ENCODE measurements at places on chromosomes 5 and 9.

- DNase-seq: no peak
Measured at GRCh38 chr5:881551-881935, 11.1 kb downstream of the BRD9 start.

DNA sequence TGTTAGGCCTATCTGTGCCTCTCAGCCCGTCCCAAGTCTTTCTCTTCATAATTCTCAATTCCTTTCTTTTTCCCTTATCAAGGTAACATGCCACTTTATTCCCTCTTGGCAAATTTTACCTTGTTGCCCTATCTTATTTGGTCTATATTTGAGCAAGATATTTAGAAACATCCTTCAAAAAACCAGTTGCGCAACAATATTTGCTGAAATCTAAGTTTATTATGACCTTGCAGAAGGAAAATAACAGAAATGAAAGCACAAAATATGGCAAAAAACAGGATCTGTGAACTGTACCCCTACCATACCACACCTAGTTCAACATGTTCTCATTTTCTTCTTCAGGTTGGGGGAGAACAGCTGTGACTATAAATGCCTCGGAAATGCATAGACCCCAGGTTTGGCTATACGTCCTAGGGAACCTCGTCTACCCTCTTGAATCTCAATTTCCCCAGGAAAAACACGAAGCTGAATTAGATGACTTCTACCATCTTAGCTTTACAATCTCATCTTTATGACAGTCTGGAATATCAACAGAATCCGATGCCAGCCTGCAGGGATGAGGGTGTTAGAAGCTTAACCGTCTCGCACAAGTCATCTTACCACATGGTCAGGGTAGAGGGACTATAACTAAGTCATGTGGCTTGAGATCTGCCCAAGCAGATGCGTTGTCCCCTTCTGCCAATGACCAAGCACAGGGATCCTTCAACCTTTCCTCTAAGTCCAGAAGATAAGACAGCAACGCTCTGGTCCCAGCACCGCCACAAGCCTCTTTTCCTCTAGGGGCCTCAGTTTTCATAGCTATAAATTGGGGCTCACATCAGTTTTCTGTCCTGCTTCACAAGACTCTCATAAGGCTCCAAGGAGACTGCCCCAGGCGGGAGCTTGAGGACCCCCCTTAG, 1.3 kb downstream of the LCP2 start:
- no peak for DNase-seq

- DNase-seq: no peak
Measured at GRCh38 chr5:156949424-156949823, 13.6 kb downstream of the TIMD4 start.

DNA sequence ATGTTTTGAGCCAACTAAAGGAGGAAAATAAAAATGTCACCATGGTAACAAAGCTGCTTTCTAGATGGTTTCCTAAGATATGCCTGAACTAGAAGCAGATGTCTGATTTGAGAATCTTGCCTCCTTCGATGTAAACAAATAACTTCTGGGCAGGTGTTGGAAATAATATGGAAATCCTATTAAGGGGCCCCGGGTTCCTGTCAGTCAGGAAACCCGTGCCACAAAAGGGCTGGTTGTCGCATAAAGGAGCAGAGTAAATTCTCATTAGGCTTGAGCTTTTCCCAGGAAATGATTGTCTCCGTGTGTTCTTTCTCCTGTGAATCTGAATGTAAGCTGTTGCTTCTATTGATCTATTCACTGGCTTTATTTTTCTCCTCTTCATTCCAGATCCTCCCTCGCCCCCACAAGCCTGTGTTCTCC, 90.8 kb downstream of the TLE4 start:
- DNase-seq: no peak

- DNase-seq: no peak
Measured at GRCh38 chr9:93668261-93668871, 92.0 kb downstream of the PHF2 start.

DNA sequence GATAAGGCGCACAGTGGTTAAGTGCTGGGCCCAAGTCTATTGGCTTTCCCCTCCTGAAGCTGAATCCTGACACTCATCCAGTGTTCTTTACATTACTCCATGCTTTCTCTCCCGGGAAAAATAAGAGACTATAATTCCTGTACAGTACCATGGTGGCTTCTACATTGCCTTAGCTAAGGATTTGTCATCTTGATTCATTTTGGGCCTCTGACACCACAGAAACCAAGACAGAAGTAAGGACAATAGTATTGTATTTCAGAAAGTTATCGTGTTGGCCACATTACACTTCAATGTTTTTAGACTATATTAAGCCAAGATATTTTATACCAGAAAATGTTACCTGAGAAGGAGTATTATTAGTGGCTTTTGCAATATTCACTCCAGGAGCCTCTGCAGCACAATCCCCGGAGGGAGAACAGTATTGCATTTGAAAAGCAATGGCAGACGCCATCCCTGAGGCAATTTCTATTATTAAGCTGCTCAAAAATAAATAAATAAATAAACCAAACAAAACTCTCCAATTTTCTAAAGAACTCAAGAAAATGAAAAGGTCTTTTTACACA, 267.9 kb downstream of the ENC1 start:
- no peak for DNase-seq

DNA sequence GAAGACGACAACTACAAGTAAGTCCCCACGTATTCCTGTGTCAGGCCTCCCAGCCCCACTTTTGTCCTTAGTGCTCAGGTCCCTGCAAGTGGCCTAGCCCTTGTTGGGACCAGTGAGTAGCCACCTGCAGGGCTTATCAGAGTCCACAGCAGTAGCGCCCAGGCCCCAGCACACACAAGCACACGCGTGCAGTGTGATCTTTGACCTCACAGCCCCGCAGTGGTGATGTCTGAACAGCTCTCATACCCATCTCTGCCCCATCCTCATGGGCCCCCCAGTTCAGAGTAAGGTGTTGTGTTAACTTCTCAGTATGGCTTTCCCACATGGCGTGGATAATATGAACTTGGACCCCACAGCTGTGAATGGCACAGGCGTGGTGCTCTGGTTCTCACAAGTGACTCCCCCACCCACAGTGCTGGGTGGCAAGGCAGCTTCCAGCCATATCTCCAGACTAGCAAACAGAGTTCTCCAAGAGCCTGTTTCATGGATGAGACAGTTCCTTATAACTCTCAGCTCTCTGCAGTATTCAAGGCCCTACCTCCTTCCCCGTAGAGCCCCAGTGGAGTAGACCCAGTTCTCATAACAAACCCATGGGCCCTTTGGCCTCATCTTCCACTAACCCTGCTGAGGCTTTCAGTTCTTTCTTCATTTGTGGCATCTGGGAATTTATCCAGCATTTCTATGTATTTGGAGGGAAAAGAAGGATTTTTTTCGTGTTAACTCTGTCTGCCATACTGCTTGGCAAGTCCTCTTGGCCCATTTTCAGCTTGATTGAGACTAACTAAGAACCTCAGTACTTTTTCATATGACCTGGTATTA, 46.5 kb upstream of the ANGPTL2 start:
- no peak for DNase-seq

- DNase-seq: no peak
Measured at GRCh38 chr9:15543047-15543813, 9.6 kb upstream of the CCDC171 start.

DNA sequence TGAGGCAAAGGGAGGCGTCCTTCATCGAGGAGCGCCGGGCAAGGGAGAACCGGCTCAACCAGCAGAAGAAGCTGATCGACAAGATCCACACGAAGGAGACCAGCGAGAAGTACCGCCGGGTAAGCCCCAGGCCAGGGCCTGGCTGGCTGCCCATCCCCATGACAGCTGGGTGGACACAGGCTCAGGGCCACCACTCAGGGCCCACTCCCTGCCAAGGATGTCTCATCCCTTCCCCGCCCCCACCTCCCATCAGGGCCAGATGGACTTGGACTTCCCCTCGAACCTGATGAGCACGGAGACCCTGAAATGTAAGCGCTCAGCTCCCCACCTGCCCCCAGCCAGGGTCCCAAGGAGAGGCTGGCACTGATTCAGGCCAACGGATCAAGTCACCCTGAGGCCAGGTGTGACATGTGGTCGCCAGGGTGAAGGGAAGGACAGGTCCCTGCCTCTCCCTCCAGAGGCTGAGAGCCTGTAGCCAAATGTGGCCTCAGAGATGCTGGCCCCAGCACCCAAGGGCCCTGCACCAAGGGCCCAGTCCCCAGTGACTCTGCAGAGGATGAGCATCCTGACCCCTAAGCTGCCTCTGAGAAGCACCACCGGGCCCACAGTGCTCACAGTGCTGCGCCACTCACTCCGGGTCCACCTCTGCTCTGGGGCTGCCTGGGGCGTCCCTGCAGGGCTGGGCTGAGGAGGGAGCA, 3.1 kb upstream of the RABL6 start:
- no peak for DNase-seq

GRCh38 chr9:4740388-4740637, 689 bp downstream of the AK3 start:
- DNase-seq: no peak

DNA sequence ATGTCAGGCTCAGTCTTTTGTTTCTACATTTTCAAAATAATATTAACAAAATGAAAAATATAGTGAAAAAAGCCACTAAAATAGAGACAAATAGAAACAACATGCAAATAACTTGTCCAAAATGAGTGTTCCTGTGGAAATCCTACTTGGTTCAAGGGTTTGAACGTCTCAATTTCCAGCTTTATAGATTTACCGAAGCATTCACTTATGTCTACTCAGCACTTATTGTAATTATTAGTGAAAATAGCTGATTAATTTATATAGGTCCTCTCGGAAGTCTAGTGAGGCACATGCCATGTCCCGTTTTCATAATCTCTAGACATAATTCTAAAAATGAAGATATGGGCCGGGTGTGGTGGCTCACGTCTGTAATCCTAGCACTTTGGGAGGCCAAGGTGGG, 99.9 kb upstream of the NFIB start:
- no peak for DNase-seq

GRCh38 chr9:91760906-91761305, 189.1 kb downstream of the ROR2 start:
- DNase-seq: no peak

GRCh38 chr9:27933210-27934025, 360.1 kb upstream of the C9orf72 start:
- no peak for DNase-seq

GRCh38 chr5:143372187-143372829, 31.2 kb downstream of the NR3C1 start:
- DNase-seq: no peak

DNA sequence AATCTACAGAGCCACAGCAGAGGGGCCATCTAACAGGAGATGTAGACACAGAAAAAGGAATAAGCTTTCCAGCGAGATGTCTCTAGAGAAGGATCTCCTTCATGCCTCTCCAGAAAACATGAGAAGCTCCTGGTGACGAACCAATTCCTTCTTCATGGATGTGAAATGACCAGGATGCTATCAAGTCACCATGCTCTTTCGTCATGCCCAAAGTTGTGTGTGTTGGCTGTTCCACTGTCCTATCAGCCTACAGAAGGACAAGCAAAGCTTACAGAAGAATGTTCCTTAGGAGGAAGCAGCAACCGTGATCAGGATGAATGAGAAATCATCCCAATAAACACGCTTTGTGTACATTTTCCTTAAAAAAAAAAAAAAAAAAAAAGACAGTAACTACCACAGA, 54.4 kb downstream of the ALDH7A1 start:
- no peak for DNase-seq

DNA sequence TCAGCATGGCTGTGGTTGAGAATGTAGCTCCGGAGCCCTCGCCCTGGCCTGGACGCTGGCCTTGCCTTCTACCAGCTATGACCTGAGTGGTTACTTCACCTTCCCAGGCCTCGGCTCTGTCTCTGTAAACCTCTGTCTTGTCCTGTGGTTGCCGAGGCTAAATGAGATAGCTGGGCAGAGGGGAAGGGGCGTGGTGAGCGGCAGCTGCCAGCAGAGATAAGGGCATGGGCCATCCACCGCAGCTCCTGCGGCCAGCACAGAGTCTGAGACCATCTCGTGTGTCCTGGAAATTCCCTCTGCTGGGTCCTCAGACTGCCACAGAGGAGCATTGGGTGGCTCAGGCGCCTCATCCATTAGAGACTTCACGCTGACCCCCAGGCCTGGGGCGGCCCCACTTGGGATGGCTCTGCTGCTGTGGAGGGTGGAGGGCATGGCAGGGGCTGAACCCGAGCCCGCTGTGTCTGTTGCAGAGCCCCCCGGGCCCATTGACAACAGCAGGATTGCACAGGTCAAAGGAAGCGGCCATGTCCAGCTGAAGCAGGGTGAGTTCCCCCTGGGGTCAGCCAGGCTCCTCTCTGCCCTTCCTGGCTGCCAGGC, 43.9 kb downstream of the USP20 start:
- no peak for DNase-seq

- DNase-seq: no peak
Measured at GRCh38 chr9:126569036-126569435, 44.7 kb upstream of the LMX1B start.

- no peak for DNase-seq
Measured at GRCh38 chr9:76609285-76610010, 150.5 kb downstream of the GCNT1 start.

All from AG08396 (cell line).